Heart right ventricle (tissue), 16 donors: ENCODE measurements at places on chromosomes 6 and 20. TPM values are rescaled to one million over a fixed set of nuclear protein-coding genes. Genes with fewer than 3 reads are reported as not detected.

Gene EHMT2
- 13.2 TPM for polyA plus RNA-seq

Gene C6orf118
- polyA plus RNA-seq = 0.03 TPM

Gene ZNF512B
- polyA plus RNA-seq = 11.8 TPM

Gene KIF25
- polyA plus RNA-seq = 0.95 TPM
